Stimulated activated CD8-positive, alpha-beta memory T cell treated with anti-CD3 and anti-CD28 coated beads, Interleukin-2, amount 100 ng/mL, for 48 hours (primary cell): ENCODE measurements at places on chromosomes 4 and X.

DNA sequence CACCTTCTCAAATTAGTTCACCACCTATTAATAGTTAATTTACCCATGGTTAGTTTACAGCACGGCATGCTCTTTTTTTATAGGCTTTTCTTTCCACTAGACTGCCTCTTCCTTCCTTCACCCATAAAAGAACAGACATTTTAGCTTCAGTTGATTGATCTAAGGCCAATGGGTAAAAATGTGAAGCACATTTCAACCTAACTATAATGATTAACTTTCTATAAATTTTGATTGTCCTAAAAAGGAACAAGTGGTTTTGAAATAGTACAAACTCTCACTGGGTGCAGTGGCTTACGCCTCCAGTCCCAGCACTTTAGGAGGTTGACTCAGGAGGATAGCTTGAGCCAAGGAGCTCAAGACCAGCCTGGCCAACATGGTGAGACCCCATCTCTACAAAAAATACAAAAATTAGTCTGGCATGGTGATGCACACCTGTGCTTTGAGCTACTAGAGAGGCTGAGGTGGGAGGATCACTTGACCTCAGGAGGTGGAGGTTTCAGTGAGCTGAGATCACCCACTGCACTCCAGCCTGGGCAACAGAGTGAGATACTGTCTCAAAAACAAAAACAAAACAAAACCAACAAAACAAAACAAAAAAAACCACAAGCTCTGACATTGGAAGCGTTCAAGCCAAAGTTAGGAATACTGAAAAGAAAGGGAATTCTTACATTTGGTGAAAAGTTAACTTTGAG, 89.9 kb upstream of the FAT1 start:
- no peak for DNase-seq

DNA sequence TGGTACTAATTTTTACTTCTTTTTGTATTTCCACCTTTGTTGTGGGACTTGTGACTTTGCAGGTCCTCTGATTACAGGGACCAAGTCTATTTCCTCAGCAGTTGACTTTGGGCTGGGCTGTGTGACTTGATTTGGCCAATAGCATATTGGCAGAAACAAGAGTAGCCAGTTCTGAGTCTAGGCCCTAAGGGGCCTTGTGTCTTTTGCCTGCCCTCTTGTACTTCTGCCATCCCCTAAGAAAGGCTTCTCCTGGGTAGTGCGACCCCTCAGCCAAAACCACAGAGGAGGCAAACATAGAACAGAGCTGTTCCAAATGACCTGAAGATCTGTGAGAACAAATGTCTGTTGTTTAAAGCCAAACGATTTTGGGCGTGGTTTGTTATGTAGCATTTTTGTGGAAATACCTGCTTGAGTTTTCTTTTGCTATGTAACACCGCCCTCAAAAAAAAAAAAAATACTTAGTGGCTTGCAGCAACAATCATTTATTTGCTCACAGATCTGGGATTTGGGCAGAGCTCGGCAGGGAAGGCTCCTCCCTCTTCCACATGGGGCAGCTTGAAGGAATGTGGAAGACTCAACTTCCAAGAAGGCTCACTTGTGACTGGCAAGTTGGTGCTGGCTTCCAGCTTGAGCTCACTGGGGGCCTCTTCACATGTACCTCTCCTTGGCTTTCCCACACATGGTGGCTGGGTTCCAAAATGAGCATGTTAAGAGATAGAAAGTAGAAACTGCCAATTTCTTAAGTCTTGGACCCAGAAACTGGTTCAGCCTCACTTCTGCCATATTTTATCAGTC, 423.0 kb upstream of the CNKSR2 start:
- DNase-seq: no peak

DNA sequence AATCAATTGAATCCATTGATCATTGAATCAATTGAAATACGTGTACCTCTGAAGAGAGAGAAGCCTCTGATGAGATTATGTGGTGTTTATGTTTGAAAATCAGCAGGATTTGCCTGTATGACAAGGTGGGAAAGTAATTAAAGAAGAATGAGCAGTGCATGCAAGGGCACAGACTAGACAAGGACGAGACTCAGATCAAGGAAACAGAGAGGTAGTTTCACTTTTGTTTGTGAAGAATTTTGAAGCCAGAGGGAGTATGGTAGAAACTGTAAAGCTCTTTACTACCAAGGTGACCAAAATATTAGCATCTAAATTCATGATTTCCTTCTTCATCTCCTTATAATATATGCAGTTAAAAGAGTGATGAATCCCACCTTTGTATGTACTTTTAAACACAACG, 1830.0 kb upstream of the IGFBP7 start:
- no peak for DNase-seq

- no peak for DNase-seq
Observed at GRCh38 chrX:13001961-13002671, 27.2 kb downstream of the TMSB4X start.
